ENCODE measurements at places on chromosomes 16 and 17. TPM values are rescaled to one million over a fixed set of nuclear protein-coding genes. Genes with fewer than 3 reads are reported as not detected.

ACAP1 gene
- 1.0 TPM for total RNA-seq

SAP30BP gene
- 44.9 TPM for total RNA-seq

C1QTNF8 gene
- total RNA-seq = not detected

KRT33B gene
- not detected for total RNA-seq

EVI2A gene
- 0.13 TPM for total RNA-seq

HOXB6 gene
- total RNA-seq = 3.3 TPM

CX3CL1 gene
- 4.0 TPM for total RNA-seq

CCL7 gene
- 0.13 TPM for total RNA-seq

CAPNS2 gene
- total RNA-seq = 0.13 TPM

PSMC3IP gene
- total RNA-seq = 2.8 TPM

KRT9 gene
- not detected for total RNA-seq

NPW gene
- 1.3 TPM for total RNA-seq

ABCC3 gene
- 0.13 TPM for total RNA-seq

DHX40 gene
- 39.1 TPM for total RNA-seq

HSF5 gene
- total RNA-seq = under 0.01 TPM

FBF1 gene
- total RNA-seq = 3.5 TPM

CD300E gene
- total RNA-seq = not detected

TBC1D3E gene
- total RNA-seq = not detected

C16orf92 gene
- total RNA-seq = not detected

VPS25 gene
- total RNA-seq = 48.3 TPM

TBC1D16 gene
- 29.1 TPM for total RNA-seq

ZNF688 gene
- total RNA-seq = 6.7 TPM

EFNB3 gene
- 0.13 TPM for total RNA-seq

TBC1D3C gene
- total RNA-seq = not detected

KRT27 gene
- total RNA-seq = not detected

DNASE1 gene
- total RNA-seq = 14.3 TPM

SULT1A3 gene
- 3.3 TPM for total RNA-seq

VASN gene
- total RNA-seq = 0.39 TPM

Data from dermis microvascular lymphatic vessel endothelial cell (primary cell).